ENCODE measurements at places on chromosomes 2 and 18.

DNA sequence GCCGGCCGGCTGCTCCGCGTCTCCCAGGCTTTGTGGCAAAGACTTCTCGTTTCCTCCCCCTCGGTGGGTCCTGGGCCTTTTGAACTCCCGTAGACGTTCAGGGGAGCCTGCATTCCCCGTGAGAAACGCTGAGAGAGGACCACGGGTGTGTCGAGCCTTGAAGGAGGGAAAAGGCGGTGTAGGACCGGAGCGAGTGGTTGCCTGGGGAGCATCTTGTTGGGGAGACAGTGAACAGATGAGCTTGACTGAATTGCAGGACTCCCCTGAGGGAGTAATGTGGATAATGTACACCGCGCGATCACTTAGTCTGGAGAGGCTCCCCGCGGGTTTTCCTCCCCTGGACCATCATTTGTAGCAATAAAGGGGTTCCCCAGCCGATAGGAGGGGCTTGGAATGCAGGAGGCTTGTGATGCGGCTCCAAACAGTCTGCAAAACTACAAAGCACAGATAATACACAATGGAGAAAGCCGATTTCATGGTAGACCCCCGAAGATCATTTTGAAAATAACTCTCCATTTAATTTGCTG is 769 bp downstream of the ALMS1 start:
- DNase-seq, result no peak

DNA sequence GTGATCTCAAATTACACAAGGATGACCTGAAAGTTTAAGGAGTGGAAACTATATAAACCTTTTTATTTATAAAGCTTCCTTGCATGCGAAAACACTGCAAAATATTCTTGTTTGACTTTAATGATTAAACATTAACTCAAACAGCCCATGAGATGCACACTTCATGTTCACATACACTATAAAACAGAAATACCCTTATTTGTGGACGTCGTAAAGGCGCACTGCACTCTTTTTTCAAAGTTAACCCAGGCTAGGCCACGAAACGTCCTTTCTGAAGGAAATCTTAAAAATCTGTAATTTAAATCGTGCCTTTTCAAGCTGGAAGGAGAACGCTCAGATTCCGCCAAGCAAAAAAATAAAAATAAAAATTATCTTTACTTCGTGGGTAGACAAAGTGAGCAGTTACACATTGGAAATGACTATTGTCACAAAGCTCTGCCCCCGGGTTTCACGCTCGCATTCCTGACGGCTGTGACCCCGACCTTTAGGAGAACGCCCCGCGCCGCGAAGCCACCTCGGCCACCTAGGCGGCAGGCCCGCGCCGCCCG is 728 bp downstream of the FAM168B start:
- no peak for DNase-seq

DNA sequence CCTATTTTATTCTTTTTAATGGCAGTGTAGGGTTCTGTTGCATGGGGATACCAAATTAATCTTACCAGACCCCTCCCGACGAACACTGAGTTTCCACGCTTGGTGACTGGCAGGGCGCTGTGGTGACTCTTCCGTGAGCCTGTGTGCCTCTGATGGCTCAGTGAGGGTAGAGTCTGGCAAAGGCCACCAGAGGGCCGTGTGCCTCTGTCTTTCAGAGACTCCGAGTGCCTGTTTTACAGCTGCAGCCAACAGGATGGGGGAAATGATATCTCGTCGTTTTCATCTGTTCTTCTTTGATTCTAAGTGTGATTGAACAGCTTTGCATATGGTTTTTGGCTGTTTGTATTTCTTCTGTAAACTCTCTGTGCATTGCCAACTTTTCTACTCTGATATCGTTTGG is 99.8 kb downstream of the ZNF236 start:
- DNase-seq, result peak; percentile 10

DNA sequence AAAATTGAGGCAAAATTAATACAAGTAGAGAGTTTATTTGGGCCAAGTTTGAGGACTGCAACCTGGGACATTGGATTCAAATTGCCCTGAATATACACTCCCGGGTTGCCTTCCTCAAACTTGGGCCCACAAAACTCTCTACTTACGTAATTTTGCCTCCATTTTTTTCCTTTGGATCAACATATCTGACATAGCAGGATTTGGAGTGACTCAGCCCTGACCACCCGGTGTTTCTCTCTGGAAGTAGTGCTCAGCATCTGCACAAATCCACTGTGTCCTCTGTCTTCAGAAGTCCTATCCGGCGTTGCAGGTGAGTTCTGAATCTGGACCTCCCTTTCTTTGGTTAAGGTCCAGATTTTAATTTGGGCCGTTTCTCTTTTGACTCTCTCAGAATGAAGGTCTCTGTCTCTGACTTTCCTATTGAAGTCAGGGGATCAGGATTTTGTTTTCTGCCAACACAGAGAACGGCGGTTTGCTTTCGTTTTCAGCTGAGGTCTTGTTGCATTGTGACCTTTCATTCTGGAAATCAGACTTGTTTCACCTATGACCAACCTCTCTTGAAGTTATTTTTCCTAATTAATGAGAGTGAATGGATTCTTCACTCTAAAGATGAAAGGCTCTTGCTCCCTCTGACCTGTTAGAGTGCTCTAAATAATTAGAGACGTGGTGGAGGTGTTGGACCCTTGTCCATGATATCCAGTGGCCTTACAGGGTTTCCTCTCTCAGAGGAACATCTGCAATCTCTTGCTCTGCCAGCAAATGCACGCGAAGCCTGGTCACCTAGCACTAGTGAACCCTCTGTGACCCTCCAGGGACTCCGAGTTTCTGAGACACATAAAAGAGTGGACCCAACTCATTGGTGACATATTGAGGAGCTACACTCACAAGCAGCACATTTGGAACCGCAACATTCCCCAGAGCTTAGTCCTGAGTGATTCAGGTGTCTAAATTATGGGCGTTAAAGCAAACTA is 13.6 kb downstream of the TCF23 start:
- DNase-seq, result no peak

- DNase-seq, result no peak
Measured at GRCh38 chr2:176492583-176492982, 223.3 kb downstream of the MTX2 start.

GRCh38 chr2:240138254-240138984 is 2.0 kb downstream of the OTOS start:
- no peak for DNase-seq

DNA sequence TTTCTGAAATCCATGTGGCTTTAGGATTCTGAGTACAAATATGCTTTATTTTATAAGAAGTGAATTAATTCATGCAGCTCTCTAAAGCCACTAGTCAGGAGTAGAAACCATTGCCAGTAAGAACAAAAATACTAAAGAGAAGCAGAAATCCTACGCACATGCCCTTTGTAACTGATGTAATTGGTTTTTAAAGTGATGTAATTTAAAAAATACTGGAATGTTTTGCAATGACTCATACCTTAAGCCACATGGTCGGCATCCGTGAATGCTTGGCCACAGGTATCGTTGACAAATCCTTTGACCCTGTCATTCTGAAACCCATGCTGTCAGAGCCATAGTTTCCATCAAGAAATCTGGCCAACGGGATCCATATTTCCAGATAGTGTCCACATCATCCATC is 213.3 kb downstream of the ACKR3 start:
- no peak for DNase-seq

DNA sequence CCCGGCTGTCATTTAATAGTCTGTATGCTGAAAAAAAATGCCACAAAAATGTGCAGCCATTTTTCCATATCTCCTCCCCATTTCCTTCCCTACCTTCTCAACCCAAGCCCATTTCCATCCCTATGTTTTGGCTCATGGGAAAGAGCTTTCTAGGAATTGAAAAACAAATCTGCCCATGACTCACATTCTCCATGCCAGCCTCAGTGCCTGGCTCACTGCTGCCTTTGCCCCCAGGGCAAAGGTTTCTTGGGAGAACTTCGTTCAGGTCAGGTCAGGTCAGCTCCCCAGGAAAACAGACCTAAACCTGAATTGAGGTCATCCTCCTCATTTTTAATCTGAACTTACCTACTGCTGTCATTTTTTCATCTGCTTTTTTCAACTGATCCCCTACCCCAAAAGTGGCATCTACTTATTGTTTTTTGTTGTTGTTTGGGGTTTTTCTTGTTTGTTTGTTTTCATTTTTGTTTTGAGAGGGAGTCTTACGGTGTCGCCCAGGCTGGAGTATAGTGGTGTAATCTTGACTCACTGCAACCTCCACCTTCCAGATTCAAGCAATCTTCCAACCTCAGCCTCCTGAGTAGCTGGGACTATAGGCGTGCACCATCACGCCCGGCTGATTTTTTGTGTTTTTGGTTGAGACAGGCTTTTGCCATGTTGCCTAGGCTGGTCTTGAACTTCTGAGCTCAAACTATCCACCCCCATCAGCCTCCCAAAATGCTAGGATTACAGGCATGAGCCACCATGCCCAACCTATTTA is 66.7 kb downstream of the FECH start:
- DNase-seq, result no peak

- no peak for DNase-seq
Measured at GRCh38 chr2:71685073-71685848, 231.9 kb downstream of the DYSF start.

GRCh38 chr2:20013126-20013849 is 820 bp upstream of the MATN3 start:
- no peak for DNase-seq

- DNase-seq, result no peak
Measured at GRCh38 chr18:10270151-10270571, 184.3 kb upstream of the APCDD1 start.

DNA sequence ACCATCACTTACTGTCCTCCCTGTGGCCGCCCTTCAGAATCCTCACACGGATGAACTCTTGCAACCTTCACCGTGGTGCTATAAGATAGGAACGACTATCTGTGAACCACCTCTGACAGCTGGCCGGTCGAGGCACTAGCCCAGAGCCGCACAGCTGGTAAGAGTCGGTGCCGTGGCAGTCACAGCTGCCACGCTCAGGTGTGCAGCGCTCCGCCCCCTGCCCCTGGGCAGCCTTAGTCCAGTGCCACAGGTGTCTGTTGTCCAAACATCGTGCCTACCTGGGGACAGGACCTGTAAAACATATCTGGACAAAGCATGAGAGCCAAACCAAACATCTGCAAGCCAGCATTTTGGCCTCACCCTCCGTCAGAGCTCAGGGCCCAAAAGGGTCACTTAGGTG is 55.3 kb upstream of the SALL3 start:
- DNase-seq, result no peak

DNA sequence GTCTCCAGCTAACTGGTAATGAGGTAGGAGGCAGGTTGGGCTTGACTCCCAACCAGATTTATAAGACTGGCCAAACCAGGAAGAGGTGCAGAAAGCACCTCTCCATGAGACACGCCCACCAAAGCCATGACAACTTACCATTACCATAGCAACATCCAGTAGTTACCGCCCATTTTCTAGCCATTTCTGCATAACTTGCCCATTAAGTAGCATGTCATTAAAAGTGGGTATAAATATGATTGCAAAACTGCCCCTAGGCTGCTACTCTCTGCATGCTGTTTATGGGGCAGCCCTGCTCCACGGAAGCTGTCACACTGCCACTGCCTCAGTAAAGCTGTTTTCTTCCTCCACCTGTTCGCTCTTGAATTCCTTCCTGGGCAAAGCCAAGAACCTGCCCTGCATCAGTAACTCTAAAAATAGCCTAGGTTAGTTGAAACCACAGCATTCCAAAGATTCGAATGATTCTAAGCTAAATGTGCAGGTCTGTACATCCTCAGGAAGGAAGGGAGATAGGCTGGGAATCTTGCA is 131.9 kb downstream of the ATL2 start:
- DNase-seq, result no peak

Data from stimulated activated CD8-positive, alpha-beta memory T cell treated with anti-CD3 and anti-CD28 coated beads, Interleukin-15, amount 100 ng/mL, for 1 hour (primary cell).